K562 (cell line): ENCODE measurements at places on chromosomes 1 and 21.
A peak's percentile ranks its signal among the peaks of the same experiment; 100 is the strongest.

GRCh38 chr1:44283524-44284173 lies 70.4 kb downstream of the DMAP1 start:
- DNase-seq: no peak

DNA sequence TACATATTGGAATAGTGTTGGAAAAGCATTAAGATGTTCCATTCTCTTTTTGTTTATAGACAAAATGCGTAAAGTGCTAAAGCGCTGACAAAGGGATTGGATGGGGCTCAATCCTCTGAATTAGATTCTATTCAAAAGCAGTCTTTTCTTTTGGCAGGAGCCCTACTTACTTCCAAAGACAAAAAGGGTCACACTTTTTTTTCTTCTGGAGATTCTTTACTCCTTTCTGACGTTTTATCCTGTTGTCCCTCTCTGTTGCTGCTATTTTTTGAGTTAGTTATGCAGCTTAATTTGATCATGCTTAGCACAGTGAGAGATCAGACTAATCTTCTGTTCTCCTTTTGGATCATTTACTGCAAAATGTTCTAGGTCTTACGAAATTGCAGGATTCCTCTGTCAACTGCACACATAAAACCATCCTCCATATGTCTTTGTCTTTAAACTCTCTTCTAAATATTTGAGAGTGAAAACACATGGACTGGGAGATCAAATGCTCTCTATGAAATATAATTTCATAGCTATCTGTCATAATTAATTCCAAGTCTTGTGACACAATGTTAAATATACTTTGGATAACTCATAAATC lies 656.4 kb upstream of the ADGRL2 start:
- no peak for DNase-seq

- DNase-seq: no peak
Observed at GRCh38 chr21:34126691-34127090, 53.3 kb downstream of the MRPS6 start.

GRCh38 chr1:87735750-87736149 lies 407.1 kb downstream of the LMO4 start:
- DNase-seq: no peak

- no peak for DNase-seq
Observed at GRCh38 chr1:226697151-226697928, 41.7 kb downstream of the ITPKB start.

GRCh38 chr1:21319447-21320407 lies 29.5 kb upstream of the ECE1 start:
- DNase-seq: peak; percentile 86

DNA sequence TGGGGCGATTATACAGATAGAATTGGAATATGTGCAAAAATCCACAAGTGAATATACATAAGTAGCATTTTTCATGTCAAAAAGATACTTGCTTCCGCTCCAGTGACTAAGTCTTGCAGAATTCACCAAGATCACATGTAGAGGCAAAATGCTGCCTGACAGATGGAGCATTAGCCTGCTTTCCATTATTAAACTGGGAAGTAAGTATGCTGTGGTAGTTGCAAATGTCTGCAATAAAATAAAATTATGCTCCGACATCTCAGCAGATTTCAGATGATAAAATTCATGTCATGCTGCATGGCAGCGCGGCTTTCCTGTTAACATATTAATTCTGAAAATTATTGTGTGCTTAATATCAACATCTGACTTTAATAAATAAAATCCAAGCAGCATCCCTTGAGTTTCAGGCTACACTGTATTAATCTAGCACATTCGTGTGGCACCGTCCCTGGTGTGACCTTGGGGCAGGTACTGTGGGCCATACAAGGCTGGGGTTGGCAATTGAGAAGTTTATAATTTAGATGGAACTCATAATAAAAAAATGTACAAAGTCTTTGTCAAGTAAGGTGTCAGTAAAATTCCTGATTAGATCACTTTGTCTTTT lies 366.4 kb upstream of the ZP4 start:
- no peak for DNase-seq

DNA sequence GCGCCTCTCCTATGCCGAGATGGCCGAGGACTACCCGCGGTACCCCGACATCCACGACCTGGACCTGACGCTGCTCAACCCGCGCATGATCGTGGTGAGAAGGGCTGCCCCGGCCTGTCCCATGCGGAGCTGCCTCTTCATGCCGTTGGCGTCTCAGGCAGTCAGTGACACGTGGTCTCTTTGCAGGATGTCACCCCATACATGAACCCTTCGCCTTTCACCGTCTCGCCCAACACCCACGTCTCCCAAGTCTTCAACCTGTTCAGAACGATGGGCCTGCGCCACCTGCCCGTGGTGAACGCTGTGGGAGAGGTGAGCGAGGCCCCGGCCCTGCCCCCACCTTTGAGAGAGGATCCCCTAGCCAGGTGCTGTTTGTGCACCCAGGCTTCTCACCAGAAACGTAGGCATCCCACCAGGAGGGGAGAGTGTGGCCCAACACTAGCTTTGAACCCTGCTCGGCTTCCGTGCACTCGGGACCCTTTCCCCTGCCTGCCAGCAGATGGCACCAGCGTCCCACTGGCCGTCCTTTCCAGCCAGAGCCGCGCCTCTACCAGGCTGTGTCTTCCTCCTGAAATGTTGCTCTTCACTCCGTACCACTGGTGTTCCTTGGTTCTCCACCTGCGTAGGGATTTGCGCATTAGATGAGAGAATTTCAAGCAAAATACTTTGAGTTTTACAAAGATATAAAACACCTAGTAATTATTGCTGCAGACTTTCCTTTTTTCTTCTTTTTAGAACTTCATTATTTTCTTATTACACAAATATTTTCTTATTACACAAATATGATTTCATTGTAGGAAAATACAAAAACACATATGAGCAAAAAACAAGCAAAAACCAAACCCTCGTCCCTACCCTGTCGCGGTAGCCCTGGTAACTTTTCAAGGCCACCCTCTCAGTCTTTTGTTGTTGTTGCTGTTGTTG lies 9.0 kb downstream of the NPPA start:
- DNase-seq: peak; percentile 89

GRCh38 chr21:29189353-29189752 lies 58.9 kb downstream of the MAP3K7CL start:
- no peak for DNase-seq

DNA sequence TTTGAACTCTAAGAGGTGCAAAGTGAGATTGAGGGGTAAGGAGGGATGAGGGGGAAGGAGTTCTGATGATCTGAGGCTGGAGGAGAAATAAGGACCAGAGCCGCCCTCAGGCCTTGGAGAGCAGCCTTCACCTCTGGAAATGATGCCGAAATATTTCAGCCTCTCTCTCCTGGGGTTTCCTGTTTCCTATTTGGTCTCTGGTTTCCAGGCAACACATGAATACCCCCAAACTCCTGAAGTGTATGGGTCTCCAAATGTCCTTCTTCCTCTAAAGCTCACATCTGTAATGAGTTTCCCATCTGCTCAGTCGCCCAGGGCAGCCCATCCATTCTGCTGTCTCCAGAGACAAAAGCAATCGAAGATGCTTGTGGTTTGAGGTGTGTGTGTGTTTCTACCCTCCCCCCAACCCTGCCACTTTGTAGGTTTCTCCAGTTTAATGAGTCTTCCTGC lies 52.0 kb upstream of the FAM20B start:
- DNase-seq: no peak

DNA sequence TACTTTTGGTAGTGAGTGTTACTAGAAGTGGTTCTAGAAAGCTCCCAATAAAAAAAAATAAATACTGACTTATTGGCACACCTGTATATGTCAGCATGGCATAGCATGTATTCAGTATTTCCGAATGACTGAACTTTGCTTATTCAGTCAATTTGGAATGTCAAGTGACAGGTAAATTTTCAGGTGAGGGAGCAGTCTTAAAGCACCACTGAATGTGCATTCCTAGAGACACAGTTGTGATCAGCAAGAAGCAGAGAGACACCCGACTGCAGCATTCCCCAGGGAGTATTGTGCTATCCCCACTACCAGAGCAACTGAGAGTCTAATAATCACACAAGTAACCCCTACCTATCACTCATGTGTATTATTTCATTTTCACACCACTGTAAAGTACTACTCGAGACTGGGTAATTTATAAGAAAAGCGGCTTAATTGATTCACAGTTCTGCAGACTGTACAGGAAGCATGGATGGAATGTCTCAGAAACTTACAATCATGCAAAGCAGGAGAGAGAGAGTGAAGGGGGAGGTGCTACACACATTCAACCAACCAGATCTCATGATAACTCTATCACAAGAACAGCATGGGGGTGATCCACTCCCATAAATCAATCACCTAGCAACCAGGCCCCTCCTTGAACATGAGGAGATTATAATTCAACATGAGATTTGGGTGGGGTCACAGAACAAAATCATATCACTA lies 201.5 kb downstream of the TBX15 start:
- DNase-seq: no peak

- DNase-seq: no peak
Observed at GRCh38 chr1:2103901-2104590, 53.8 kb downstream of the PRKCZ start.

GRCh38 chr1:90854397-90854924 lies 137.4 kb upstream of the BARHL2 start:
- DNase-seq: no peak

DNA sequence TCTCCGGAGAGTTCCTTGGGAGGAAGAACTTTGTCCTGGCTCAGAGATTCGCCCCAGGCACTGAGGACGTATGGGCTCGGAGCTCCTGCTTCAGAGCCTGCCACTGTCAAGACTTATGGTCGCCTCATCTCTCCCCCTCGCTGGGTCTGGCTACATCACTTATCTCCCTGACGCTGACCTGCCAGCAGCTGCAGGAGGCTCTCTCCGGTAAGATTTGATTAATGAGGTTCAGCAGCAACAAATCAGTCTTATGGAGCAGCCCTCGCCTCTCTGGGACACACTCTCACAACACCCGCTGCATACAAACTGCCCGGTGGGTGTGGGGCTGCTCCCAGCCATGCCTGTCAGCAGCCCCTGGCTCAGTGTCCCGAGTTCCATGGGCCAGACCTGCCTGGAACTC lies 297.8 kb downstream of the RRAGC start:
- no peak for DNase-seq

DNA sequence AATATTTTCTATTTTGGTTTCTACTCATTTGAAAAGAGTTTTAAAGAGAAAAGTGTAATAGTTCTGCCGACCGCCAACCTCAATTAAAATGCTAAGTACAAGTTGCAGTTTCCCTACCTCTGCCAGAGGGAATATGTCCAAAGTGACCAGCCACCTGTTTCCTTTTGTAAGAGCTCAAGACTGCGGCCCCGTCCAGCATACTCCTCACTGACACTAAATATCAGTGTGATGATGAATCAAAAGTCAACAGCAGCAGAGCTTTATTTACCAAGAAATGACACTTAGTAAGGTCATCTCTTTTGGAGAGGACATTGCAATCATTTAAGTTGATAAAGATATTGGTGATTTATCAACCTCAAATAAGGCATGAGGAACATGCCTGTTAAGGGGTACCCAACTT lies 57.4 kb upstream of the NRIP1 start:
- DNase-seq: no peak

DNA sequence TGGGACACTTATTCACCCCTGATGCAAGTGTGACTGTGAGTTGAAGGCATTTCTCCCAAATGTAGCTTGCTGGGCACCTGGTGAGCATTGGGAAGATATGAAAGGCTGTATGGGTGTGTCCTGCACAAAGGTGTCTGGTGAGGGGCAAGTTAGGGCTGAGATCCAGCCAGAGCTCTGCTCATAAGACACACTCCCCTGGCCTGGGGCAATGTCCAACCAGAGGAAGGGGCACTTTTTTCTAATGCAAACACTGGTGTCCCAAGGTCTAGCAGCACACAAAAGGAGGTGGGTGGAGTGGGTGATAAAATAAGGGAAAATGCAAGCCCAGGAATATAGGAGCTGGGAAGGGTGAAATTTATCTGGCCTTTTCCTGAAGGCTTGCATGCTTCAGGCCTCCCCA lies 57.0 kb upstream of the TRABD2B start:
- DNase-seq: no peak
